ENCODE measurements at places on chromosomes 5 and 9.
A peak's percentile ranks its signal among the peaks of the same experiment; 100 is the strongest.

- no peak for DNase-seq
Measured at GRCh38 chr9:86563936-86564335, 209.7 kb upstream of the TUT7 start.

DNA sequence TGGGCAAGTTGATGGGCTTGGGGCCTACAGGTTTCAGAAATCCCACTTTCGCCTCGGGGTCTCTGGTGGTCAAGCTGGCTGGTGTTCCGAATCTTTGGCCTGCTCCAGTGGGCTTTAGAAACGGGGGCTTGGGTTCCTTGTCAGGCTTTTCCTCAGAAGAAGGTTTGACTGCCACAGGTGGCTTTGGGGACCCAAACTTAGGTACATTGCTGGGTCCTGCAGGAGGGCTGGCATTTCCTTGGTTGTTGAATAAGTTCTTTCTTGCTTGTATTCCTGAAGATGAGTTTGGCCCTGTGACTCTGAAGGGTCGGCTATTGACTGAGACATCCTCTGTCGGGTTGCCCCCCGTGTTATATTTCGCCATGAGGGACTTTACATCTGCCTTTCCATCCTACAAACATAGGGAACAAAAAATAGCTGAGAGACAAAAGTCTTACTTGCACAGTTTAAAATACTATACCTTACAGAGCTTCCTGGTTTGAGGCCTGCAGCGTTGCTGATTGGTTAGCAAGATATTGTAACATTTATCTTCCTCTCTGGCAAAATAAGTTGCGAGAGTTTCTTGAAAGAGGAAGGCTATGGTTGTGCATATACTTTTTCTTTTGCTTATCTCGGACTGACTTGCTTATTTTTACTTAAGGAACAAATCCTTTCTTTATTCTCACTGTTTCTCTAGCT lies 16.6 kb downstream of the FYB1 start:
- DNase-seq: no peak

DNA sequence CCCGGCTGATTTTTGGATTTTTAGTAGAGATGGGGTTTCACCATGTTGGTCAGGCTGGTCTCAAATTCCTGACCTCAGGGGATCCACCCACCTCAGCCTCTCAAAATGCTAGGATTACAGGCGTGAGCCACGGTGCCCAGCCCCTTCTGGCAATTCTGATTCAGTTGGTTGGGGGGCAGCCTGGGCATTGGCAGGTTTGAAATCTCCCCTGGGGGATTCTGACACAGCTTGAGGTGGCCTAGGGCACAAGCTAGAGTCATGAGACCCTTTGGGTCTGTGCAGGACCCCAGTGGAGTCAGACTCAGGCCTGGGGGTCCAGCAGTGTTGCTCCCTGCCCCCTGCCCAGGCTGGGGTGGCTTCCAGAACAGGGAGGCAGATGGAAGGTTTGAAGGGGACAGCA lies 239.8 kb downstream of the PBX3 start:
- DNase-seq: no peak

GRCh38 chr9:77802064-77802463 lies 153.9 kb upstream of the GNA14 start:
- no peak for DNase-seq

DNA sequence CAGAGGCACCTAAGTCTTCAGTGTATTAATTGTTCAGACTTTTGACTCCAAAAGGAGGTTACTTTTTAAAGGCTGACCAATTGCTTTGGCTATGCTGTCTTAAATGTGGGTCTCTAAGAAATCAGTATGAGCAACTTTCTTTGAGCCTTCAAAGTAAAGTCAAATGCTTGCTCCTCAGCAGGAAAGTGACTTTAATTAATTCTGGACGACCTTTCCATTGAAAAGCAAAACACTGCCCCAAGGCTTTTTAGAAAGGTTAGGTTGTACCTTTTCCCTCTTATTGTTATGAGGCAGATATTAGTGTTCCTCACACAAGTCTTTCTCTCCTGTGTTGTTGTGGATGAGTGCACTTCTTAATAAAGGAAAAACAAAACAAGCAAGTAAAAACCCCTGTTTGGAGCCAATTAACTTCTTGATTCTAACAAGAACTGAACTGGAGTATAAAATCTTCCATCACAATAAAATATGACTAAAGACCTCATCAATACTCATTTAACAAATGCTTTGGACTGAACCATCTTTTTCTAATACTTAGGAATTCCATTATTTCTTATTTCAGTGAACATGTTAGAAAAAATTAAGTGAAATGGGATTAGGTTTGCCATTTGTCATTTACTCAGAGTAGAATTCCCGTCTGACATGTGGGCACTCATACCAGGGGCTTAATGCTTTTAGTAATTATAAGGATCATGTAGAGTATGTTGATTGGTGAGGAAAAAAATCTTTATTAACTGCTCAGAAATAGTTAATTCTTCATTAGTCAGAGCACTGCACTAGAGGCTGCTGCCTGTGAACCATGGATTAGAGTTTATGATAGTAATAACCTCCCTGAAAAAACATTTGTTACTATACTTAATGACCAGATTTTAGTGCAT lies 159.1 kb upstream of the ZNF608 start:
- no peak for DNase-seq

DNA sequence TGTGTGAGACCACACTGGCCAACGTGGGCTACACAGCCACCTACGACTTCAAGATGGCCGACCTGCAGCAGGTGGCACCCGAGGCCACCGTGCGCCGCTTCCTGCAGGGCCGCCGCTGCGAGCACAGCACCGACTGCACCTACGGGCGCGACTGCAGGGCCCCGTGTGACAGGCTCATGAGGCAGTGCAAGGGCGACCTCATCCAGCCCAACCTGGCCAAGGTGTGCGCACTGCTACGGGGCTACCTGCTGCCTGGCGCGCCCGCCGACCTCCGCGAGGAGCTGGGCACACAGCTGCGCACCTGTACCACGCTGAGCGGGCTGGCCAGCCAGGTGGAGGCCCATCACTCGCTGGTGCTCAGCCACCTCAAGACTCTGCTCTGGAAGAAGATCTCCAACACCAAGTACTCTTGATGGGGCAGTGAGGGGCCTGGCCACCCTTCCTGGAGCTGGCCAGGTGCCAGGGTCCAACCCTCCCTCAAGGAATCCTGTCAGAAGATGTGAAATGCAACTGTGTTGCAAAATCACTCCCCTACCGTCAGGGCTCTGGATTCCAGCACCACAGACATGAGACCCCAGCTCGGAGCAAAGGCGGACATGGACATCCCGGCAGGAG lies 11.1 kb downstream of the DIPK1B start:
- DNase-seq: no peak

DNA sequence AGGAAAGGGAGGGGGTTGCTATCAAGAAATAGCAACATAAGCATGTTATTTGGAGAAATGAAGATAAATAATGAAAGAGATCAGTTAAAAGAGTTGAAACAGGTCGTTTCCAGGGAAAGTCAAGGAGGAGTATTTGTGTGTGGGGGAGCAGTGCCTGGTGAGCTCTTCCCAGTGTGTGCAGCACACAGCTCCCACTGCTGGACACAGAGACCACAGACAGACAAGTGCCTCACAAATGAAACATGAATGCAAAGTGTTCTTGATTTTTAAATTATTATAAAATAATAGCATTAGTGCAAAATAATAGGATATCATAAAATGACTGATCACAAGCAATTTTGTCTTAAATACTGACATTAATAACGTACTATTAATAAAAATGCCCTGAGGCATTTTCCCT lies 40.8 kb downstream of the LIFR start:
- DNase-seq: no peak

DNA sequence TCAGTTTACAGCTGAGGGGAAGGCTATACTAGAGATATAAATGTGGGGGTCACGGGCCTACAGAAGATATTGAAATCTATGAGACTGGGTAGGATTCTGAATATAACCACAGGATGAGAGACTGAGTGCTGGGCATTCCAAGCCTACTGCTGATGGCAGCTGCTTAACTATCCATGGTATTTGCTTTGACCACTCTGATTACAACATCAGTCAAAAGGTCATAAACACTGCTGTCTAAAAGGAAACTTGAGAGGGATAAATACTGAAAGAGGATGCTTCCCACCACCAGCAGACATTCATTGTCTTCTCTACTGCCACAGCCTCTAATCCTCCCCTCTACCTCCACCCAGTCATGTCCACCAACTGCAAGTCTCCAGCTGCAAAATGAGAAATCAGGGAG lies 3.8 kb downstream of the ZNF622 start:
- DNase-seq: no peak

DNA sequence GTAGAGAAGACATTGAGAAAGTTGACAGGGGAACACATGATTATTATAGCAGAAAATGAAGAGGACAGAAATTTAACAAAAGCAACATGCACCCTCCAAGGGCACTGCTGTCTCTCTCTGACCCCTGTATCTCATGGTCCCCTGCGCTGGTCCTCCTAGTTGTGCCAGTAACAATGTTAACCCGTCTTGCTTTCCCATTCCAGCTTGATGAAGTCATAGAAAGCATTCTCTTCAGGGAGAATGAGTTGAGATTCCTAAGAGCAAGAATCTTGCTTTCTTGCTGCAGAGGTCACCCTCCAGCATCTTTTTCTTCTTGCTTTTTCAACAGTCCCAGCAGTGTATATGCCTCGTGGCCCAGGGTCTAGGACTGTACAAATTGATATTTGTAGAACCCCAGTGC lies 279.6 kb upstream of the ADAMTSL1 start:
- no peak for DNase-seq

DNA sequence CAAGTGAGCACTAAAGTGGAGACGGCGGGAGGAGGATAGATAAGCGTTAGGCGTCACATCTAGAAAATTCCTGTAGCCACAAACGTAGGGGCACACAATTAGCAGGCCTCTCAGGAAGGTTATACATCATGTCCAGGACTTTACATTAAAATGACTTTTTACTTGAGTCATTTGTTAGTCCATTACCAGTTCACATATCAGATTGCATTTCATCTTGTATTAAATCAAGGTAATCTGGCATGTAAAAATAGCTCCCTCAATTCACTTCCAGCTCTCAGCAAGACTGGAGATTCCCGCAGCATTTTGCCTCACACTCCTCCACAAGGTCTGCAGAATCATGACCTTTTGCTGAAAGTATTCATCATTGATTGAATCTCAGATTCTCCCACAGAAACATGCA lies 118.8 kb downstream of the PRDM6 start:
- DNase-seq: no peak

DNA sequence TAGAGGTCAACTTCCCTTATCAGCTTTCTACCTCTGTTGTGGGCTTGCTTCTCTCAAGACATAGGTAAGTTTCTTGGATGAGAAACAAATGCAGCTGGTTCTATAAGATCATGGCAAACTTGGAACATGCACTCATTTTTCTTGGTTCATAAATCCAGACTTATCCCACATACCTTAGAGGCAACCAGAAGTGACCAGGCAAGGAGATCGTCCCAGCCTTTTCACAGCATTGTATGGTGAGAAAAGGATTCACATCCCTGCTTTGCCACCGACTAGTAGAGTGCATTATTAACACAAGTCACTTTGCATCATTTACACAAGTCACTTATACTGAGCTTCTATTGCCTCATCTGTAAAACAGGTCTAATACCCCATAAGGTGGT lies 35.4 kb downstream of the LHFPL2 start:
- DNase-seq: no peak

- DNase-seq: no peak
Measured at GRCh38 chr9:106953174-106953573, 90.2 kb downstream of the ZNF462 start.

GRCh38 chr5:112532654-112533360 lies 113.7 kb upstream of the EPB41L4A start:
- DNase-seq: no peak

- peak; percentile 73 for DNase-seq
Measured at GRCh38 chr5:59039296-59040023, 456.6 kb downstream of the RAB3C start.

- DNase-seq: no peak
Measured at GRCh38 chr9:113875459-113876150, 504 bp upstream of the ZNF618 start.

DNA sequence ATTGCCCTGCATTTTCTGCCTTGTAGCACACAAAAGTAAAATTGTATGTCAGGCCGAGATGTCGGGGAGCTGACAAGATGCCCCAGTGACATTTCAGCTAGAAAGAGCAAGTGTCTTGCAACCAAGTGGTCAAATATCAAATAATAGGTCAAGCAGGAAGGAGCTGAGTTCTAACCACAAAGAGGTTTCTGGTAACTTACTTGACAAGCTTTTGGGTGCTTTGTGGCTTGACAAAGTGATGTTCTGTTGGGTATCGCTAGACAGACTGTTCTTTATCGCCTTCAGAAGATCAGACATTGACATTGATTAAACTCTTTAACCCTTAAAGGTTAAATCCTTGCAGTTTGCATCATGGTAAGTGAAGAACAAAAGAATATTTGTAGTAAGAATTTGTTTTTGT lies 419.9 kb downstream of the CCDC171 start:
- DNase-seq: no peak

DNA sequence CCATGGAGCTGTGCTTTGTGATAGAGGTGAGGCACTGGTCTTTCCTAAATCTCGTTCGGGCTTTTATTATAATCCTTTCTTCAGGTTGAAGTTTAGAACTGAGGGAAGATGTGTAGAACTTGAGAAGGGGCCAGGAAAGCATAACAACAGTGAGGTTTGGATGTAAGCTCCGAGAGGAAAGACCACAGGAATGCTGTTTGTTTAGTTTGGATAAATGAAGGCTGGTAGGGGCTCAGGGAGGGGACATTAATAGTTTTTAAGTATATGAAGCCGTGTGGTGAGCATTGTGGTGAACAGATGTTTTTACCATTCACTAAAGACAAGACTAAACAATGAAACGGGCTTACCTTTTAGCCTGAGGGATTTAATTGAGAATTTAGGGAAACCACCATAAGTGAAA lies 130.8 kb downstream of the ARHGAP26 start:
- no peak for DNase-seq

DNA sequence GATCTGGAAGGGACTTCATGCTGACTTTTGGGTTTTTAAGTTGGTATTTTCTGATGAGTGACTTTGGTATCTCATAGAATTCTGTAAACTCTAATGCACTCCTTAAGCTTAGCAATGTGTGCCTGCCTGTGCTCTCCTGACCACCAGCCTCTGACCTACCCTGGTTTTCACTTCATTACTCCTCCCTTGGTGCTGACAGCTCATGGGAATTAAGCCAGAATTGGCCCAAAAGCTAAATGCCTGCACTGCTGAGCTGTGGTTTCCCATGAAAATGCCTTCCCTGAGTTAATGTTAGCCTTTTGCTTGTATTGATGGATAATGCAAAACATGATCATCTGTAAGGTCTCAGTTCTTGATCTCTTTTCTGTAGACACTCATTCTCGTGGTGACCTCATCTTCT lies 308.0 kb downstream of the DOCK8 start:
- no peak for DNase-seq

All from mucosa of gallbladder (tissue), 1 donor.